Small intestine (tissue), 16 donors: ENCODE measurements at places on chromosomes 4 and X.

DNA sequence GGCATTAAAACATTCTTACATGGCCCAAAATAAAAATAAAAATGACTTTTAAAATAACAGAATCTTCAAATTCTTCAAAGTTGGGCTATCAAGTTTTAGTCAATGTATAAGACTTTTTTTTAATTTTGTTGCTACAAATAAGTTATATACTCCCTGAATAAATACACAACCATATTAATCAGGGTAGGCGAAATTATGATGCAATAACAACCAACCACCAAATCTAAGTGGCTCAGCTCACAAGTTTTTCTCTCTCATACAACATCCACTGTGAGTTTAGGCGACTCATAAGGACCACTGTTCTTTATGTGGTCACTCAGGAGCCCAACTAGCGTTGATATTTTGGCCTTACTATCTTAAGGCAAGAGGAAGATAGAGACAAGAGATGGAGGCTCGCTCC, 11.2 kb downstream of the NEUROG2 start:
- DNase-seq = no peak
- no peak overlapping the region for H3K4me3 ChIP-seq
- no peak overlapping the region for H3K27ac ChIP-seq
- no peaks in the 10 kb centered on the region for H3K4me1 ChIP-seq

- no peaks in the 10 kb centered on the region for H3K36me3 ChIP-seq
- DNase-seq = peak; percentile 68
- H3K27ac ChIP-seq = no peak overlapping the region
- H3K27me3 ChIP-seq = peaks cover 20% of the 10 kb centered on the region
- peak overlapping the region; percentile 60 for H3K4me3 ChIP-seq
- H3K4me1 ChIP-seq = peaks cover 6% of the 10 kb centered on the region
These were observed 1.3 kb downstream of the PARM1 start for GRCh38 chr4:74934016-74934831.

DNA sequence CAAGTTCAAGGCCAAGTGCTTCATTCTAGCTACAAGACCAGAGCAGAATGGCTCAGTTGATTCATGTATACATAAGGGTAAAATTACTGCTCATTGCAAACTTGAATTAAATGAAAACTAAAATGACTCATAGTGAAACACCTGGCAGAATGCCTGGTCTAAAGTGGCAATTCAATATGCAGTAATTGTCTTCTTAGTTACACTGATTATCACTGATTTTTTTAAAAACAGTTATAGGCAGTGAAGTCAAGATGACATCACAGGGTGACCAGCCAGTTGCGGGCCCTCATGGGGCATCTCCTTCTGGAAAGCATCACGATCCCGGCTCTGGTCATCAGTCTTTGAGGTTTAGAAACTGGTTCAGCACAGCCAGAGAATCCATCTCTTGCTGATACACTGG, 154.2 kb downstream of the RAB28 start:
- H3K27me3 ChIP-seq = no peaks in the 10 kb centered on the region
- H3K4me1 ChIP-seq = peaks cover 2% of the 10 kb centered on the region
- H3K4me3 ChIP-seq = no peak overlapping the region
- H3K36me3 ChIP-seq = no peaks in the 10 kb centered on the region
- peak; percentile 11 for DNase-seq

DNA sequence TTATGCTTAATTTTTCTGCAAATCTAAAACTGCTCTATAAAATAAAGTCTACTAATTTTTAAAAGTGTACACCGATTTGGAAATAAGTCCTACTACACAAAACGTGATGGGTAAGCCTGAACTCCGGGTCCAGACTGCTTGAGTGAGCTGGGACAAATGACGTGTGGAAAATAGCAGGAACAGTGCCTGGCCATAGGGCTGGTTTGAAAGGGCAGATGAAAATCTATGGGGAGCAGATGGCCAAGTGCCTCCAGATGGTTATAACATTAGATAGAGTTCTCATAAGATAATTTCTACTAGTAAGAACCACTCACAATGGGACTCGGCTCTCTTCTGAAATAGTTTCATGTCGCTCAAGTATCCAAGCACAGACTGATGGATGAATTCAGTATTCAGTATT, 52.5 kb downstream of the F11 start:
- no peaks in the 10 kb centered on the region for H3K4me1 ChIP-seq
- no peak for DNase-seq
- H3K4me3 ChIP-seq = no peak overlapping the region
- no peaks in the 10 kb centered on the region for H3K27me3 ChIP-seq
- no peak overlapping the region for H3K27ac ChIP-seq

DNA sequence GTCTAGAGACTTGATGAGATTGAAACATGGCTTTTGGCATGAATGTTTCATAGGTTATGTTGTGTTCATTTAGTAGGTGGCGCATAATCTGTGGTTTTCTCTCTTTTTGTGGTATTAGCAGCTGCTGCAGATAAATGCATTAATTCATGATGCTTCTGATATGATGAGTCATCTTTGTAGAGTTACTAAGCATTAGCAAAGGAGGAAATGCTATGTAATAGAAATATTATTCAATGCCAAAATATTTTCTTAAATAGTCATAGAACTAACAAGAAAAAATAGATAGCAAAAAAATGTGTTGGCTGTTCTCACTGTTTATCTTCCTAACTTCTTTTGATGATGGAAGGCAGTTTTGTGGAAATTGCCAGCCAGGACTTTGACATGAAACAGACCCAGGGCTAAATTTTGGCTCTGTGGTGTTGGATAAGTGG, 3.6 kb downstream of the ZXDB start:
- H3K36me3 ChIP-seq = no peaks in the 10 kb centered on the region
- no peak overlapping the region for H3K4me3 ChIP-seq
- no peaks in the 10 kb centered on the region for H3K4me1 ChIP-seq
- no peak for DNase-seq
- H3K27ac ChIP-seq = no peak overlapping the region

GRCh38 chrX:132413459-132413858, 75.4 kb downstream of the MBNL3 start:
- no peaks in the 10 kb centered on the region for H3K4me1 ChIP-seq
- no peak for DNase-seq
- H3K4me3 ChIP-seq = no peak overlapping the region
- no peaks in the 10 kb centered on the region for H3K36me3 ChIP-seq
- no peak overlapping the region for H3K27ac ChIP-seq
- no peaks in the 10 kb centered on the region for H3K27me3 ChIP-seq

GRCh38 chr4:184896868-184897715, 71.3 kb upstream of the ACSL1 start:
- no peak for DNase-seq
- H3K4me3 ChIP-seq = no peak overlapping the region
- H3K4me1 ChIP-seq = no peaks in the 10 kb centered on the region
- no peak overlapping the region for H3K27ac ChIP-seq
- H3K36me3 ChIP-seq = no peaks in the 10 kb centered on the region

DNA sequence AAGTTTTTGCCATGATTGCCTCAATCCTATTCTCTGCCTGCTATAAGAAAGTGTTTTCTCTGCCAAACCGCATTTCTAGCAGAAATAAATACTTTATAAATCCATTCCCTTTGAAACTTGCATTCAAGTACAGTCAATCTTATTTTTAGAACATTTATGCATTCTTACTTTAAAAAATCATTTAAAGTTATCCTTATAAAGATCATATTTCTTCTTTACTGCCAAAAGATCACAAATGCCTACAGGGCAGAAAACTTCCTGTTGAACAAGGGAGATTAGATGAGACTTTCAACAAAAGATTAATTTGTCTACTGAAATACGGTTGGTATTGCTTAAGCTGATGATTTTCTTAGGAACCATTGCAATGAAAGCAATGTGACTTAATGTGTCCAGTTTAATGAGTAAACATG, 207.2 kb upstream of the SLIT2 start:
- no peaks in the 10 kb centered on the region for H3K36me3 ChIP-seq
- H3K27me3 ChIP-seq = no peaks in the 10 kb centered on the region
- H3K4me1 ChIP-seq = no peaks in the 10 kb centered on the region
- H3K27ac ChIP-seq = no peak overlapping the region

DNA sequence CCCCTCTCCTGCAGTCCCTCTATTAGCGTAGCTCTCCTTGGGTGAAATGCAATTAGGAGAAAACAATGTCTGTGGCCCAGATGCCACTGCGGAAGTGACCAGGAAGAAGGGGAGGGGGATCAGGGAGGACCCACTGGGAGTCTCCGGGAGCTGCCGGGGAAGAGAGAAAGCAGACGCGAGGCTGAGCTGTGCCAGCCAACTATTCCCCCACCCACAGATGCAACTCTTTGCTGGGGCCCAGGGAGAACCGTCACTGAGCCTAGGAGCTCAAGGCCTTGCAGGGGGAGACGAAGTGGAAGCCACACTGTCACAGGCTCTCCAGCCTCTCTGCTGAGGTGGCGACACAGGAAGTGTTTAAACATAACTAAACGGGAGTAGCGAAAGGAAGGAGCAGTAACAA, 149.2 kb downstream of the BCOR start:
- no peak overlapping the region for H3K4me3 ChIP-seq
- no peak overlapping the region for H3K27ac ChIP-seq
- no peaks in the 10 kb centered on the region for H3K27me3 ChIP-seq
- DNase-seq = no peak
- no peaks in the 10 kb centered on the region for H3K36me3 ChIP-seq
- no peaks in the 10 kb centered on the region for H3K4me1 ChIP-seq

DNA sequence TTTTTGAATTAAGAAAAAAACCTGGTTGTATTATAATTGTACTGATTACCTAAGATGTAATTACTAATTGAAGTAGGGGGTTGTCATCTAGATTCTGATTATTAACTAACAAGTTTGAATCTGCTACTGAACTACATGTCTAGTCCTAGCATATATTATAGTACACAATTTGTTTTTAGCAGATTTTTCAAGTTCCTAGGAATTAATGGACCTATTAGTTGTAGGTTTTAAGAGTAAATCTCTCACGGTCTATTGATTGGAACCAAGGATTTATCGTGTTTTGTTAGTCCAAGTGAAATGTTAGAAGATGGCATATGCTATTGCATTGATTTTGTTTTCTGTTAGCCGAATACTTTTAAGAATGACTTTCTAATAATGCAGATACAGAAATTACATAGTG, 20.8 kb downstream of the PTPN13 start:
- no peaks in the 10 kb centered on the region for H3K27me3 ChIP-seq
- no peak for DNase-seq
- H3K36me3 ChIP-seq = no peaks in the 10 kb centered on the region

DNA sequence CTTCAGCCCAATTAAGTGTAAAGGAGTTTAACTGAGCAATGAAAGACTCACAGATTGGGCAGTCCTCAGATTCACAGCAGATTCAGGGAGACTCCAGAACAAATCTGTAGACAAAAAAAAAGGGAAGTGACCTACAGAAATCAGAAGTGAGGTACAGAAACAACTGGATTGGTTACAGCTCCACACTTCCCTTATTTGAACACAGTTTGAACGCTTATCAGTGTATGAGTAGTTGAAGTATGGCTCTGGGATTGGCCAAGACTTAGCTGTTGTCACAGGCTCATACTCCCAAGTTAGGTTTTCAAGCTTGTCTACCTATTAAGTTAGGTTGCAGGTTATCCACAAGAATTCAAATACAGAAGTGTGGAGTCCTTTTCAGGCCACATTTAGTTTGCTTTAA, 112.4 kb upstream of the ELOVL6 start:
- no peak overlapping the region for H3K4me3 ChIP-seq
- no peak for DNase-seq
- H3K36me3 ChIP-seq = no peaks in the 10 kb centered on the region
- no peak overlapping the region for H3K27ac ChIP-seq
- no peaks in the 10 kb centered on the region for H3K4me1 ChIP-seq

GRCh38 chr4:177194906-177195305, 114.8 kb upstream of the NEIL3 start:
- H3K27me3 ChIP-seq = no peaks in the 10 kb centered on the region
- H3K36me3 ChIP-seq = no peaks in the 10 kb centered on the region
- H3K4me3 ChIP-seq = no peak overlapping the region
- H3K27ac ChIP-seq = no peak overlapping the region
- DNase-seq = no peak
- H3K4me1 ChIP-seq = no peaks in the 10 kb centered on the region

GRCh38 chr4:15161439-15161838, 159.2 kb downstream of the CPEB2 start:
- H3K4me3 ChIP-seq = no peak overlapping the region
- no peak for DNase-seq
- H3K27me3 ChIP-seq = no peaks in the 10 kb centered on the region
- H3K27ac ChIP-seq = no peak overlapping the region
- H3K4me1 ChIP-seq = no peaks in the 10 kb centered on the region
